ENCODE measurements at places on chromosomes 7 and 10.
A peak's percentile ranks its signal among the peaks of the same experiment; 100 is the strongest.

- no peak for DNase-seq
These were observed 5.7 kb downstream of the DLX5 start for GRCh38 chr7:97018791-97019531.

GRCh38 chr7:41241641-41242040 lies 461.2 kb downstream of the INHBA start:
- no peak for DNase-seq

GRCh38 chr10:113000876-113001598 lies 51.0 kb downstream of the TCF7L2 start:
- DNase-seq = no peak

DNA sequence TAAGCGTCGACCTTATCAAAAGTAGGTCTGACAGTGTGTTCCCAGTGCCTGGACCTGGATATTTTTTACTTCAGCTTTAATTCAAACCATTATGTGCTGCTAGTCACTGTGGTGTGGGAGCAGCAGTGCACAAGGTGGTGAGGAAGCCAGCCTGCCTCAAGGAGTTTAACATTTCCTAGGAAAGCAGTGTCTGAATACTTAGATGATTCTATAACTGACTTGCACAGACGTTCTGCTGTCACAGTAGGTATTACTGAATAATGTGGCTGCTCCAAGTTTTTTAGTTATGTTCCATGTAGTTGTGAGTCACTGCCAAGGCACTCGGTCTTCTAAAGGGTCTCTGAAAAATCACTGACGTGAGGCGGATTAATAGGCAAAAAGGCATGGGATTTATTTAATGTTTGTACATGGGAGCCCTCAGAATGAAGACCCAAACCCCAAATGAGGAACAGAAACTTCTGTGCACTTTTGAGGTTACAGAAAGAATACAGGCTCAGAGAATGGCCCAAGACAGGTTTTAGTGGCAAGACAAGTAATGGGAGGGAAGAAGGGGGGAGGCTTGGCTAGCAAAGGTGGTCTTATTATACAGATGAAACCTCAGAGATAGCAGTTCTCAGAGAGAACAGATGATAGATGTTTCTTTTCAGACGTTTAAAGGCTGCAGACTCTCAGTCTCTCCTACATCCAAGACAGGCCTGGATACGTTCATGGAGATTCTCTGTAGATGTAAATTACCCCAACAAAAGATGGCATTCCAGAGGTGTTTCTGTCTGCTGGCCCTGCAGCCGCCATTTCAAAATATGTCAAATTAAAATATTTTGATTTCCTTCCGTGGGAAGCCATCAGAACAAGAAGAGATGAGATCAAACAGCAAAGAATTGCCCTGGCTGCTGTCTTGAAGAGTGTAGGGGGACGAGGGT lies 209.3 kb downstream of the SDK1 start:
- DNase-seq = no peak

DNA sequence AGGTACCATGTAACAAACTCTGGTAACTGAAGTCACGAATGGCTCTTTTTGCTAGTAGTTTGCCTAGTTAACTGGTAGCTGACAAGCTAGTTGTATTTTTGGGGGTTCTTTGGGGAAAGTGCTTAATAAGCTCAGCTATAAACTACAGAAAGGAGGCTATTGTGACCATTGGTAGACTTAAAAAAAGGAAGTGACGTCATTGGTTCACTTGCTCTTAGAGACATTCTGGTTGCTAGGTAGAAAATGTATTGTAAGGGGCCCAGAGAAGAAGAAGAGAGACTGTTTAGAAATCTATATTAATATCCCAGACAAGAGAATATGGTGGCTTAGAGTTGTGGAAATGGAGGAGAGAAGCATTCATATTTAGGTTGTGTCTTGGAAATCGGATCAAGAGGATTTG lies 103.0 kb downstream of the NXPH1 start:
- no peak for DNase-seq

- no peak for DNase-seq
These were observed 95.9 kb upstream of the CCDC71L start for GRCh38 chr7:106756884-106757283.

DNA sequence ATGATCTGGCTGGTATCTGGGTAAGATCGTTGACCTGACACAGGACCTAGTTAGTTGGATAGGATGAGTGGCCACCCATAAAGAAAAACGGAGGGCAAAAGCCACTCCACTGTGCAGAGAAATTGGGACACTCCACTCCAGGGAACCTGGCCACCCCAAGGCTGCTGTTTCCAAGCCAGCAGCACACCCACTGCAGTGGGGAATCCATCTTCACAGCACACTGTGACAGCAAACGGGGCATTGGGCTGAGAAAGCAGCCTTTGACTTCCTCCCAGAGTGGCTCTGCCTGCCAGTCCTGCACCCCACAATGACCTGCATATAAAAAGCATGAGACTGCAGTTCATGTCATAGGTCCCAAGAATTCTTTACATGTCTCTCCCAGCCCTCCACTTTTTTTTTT lies 52.9 kb downstream of the MTPN start:
- peak; percentile 1 for DNase-seq

GRCh38 chr10:49161411-49161997 lies 26.7 kb downstream of the TMEM273 start:
- DNase-seq = peak; percentile 56

GRCh38 chr7:104126411-104126841 lies 81.4 kb downstream of the ORC5 start:
- no peak for DNase-seq

DNA sequence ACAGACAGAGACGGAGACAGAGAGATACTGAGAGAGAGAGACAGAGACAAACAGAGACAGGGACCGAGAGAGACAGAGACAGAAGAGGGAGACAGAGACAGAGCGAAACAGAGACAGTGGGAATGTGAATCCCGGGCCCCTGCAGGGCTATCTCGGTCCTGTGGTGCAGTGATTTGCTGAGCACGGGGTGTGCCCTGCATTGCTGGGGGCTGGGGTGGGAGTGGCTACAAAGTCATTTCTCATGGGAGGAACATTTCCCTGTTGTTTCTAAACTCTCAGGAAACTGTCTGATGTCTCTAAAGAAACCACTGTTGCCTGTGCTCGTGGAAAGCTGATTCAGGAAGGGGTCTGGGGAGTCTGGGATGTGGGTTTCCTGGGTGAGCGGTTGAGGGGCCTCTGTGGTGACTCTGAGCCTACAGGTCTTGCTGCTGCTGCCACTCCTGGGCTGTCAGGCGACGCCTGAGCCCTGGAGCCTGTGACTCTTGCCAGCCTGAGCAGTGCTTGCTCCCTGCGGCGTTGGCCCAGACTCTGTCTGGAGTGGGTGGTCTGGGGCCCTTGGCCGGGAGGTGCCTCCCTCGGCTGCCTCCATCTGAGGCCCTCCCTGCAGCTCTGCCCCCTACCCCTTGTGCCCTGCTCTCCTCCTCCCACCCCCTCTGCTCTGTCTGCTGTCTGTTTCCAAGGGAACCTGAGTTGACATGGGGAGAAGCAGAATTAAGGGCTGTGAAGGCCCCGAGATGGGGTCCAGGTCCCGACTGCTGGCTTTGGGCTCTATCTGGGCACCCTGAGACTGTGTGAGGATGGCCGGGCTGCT lies 292.0 kb downstream of the WDR37 start:
- no peak for DNase-seq

GRCh38 chr10:128125416-128125943 lies 743 bp downstream of the MKI67 start:
- no peak for DNase-seq

GRCh38 chr7:5689716-5690115 lies 91.7 kb downstream of the RNF216 start:
- DNase-seq = no peak

DNA sequence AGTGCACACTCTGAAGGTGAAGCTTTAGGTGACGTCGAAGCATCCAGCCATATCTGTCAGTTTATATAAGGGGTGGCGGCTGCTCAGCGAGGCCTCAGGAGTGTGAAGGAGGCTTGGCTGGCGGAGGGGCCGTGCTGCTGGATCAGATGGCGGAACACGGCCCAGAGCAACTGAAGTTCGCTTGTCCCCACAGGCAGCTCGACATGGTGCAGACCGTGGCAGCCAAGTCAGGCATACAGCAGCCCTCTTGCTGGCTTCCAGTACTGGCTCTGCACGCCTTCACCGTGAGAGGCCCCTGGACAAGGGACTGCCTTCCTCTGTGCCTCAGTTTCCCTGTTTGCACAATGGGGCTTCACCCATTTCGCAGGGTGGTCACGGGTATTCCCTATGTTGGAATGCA lies 443.5 kb downstream of the DNAJB6 start:
- no peak for DNase-seq

GRCh38 chr7:130279906-130280305 lies 13.1 kb upstream of the CPA4 start:
- DNase-seq = no peak

GRCh38 chr7:158321056-158321700 lies 266.4 kb downstream of the PTPRN2 start:
- no peak for DNase-seq

- DNase-seq = no peak
These were observed 131.6 kb upstream of the KLF14 start for GRCh38 chr7:130865408-130866236.

GRCh38 chr10:132027423-132027983 lies 38.2 kb upstream of the JAKMIP3 start:
- no peak for DNase-seq

All from inflammatory macrophage (primary cell).